Mucosa of gallbladder (tissue), 1 donor: ENCODE measurements at places on chromosomes 1 and 21.
A peak's percentile ranks its signal among the peaks of the same experiment; 100 is the strongest.

DNA sequence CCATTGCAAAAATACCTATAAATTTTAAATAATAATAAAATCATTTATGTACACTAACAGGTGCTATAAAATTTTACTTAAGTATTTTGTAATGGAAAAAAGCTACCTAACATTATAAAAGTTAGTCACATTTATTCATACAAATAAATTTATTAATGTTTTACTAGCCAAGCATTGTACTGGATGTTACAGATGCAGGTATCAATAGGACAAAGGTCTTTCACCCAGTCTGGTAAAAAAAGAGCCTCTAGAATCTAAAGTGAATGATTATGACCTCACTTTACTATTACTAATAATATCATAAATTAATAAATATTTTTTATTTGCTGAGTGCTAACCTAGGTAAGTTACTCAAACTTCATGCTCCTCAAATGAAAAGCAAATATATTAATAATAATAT lies 170.6 kb downstream of the KCNT2 start:
- no peak for DNase-seq

DNA sequence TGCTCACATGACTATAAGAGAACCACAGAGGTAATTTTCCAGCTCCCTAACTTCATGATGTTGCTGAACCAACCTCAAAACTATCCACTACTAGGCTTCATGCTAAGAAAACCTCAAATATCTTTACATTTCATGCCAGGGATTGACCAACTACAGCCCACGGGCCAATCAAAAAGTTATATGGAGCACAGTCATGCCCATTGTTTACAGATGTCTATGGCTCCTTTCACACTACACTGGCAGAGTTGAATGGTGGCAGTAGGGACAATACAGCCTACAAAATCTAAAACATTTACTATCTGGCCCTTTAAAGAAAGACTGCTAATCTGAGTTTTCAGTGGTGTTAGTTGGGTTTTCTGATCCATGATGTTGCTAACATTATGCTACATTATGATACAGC lies 154.8 kb downstream of the TM2D1 start:
- DNase-seq: no peak

- DNase-seq: peak; percentile 82
Observed at GRCh38 chr1:23530747-23531561, at the start of gene E2F2. Gene E2F2, minus strand, starts transcription at chr1:23531233. Its CDS starts 440 bp downstream, at chr1:23530793.

DNA sequence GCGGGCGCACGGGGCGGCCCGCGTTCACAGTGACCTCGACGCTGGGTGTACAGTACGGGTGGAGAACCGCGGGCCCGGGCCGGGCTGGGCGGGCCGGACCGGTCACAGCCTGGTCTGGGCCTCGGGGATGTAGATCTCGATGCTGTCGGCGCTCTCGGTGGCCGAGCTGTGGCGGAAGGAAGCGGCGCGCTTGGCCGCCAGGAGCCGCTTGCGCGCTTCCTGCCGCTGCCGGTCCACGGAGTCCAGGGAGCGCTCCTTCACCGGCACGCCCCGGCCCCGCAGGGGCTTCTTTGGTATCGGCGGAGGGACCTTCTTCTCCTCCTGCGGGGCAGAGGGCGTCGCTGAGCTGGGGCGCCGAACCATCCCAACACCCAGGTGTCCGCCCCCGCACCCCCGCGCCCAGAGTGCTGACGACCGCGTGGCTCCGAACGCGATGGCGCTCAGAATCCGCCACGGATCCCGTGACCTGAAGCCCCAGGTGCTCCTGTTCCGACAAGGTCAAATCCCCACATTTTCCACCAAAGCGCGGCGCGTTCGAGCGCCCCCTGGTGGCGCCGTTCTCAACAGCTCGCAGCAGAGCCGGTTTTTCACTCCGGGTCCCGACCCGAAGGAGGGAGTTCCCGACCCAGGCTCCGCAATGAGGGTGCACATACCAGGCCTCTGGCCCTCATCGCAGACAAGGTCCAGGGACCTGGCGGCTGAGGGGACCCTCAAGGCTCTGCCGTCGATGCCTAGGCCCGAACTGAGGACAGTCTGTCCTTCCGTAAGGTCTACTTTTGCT lies 6.6 kb upstream of the SMIM12 start:
- DNase-seq: peak; percentile 86

DNA sequence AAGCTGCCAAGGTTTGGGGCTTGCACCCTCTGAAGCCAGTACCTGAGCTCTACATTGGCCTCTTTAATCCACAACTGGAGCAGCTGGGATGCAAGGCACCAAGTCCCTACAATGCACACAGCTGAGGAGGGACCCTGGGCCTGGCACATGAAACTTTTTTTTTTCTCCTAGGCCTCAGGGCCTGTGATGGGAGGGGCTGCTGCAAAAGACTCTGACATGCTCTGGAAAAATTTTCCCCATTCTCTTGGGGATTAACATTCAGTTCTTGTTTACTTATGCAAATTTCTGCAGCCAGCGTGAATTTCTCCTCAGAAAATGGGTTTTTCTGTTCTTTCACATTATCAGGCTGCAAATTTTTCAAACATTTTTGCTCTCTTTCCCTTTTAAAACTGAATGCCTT lies 1072.2 kb downstream of the BRINP3 start:
- no peak for DNase-seq

GRCh38 chr1:197515421-197515820 lies 247.4 kb downstream of the CRB1 start:
- DNase-seq: no peak

GRCh38 chr1:212457740-212458338 lies 25.1 kb downstream of the NENF start:
- peak; percentile 16 for DNase-seq
